ENCODE measurements at places on chromosomes 7 and 10.

GRCh38 chr10:28668363-28669226, 8.7 kb upstream of the BAMBI start:
- no peak for DNase-seq

DNA sequence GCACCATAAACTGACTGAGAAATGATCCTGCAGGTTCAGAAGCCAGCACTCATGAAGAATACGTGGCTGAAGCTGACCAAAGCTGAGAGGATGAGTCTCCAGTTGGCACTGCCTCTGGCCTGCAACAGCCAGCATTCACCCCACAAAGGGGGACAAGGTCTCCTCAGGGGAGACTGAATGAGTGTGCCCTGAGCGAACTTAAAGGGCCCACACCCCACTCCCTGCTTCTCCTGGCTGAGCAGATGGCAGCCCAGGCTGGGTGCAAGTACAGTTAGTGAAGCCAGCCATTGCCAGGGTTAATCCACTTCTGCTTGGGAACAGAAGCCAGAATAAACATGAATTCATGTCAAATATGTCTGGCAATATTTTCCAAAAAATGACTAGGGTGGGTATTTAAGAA, 98.1 kb downstream of the PPP1R17 start:
- DNase-seq: peak; percentile 33

- no peak for DNase-seq
These were observed 200.3 kb downstream of the SFMBT2 start for GRCh38 chr10:7210516-7210915.

GRCh38 chr10:24824124-24824523, 100.4 kb upstream of the ARHGAP21 start:
- no peak for DNase-seq

DNA sequence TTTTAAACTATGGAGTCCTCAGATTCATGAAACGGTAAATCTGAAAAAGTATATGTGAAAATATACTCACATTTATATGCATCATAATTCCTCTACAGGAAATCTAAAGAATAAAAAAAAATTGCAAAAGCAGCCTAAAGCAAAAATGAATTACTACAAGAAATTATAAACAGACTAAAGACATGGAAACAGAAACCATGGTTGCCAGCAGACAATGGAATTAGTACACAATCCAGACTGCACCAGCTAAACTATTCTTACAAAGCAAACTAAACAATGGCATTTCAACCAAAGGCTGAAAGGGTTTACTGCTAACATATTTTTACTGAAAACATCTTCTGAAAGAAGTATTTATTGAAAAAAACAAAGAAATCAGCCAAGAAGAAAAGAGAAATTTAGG, 51.6 kb downstream of the COL28A1 start:
- no peak for DNase-seq

DNA sequence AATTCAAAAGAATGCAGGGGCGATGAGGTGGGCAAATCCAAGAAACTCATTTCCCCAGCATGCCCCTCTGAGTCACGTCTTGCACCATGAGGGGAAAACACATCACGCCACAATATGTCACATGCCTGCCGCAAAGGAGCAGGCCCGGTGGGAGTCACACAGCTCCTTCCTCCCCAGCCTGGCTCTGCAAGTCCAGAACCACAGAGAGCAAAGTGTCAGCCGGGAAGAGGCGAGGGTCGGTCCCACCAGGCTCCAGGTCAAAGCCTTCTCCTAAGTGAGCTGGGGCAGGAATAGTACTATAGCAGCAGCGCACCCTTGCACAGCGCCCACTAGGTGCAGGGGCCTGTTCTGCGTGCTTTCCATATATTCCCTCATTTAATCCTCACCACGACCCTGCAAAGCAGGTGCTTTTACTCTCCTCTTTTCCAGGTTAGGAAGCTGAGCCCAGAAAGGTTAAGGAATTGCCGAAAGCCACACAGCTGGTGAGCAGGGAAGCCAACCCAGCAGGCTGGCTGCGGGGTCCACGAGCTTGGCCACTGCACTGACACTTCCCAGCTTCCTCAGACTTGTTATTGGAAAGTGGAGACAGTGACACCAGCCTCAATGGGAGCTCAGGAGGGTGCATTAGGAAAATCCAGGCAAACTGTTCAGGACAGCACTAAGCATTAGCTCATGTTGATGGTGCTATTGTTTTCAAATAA, 94.0 kb upstream of the ZMIZ1 start:
- peak; percentile 77 for DNase-seq

GRCh38 chr7:80445351-80445750, 66.5 kb downstream of the GNAT3 start:
- no peak for DNase-seq

GRCh38 chr7:99275496-99275895, 2.9 kb downstream of the MYH16 start:
- DNase-seq: no peak
